ENCODE measurements at places on chromosomes 7 and 10.

GRCh38 chr10:1422275-1422674, 315.1 kb downstream of the ADARB2 start:
- DNase-seq: no peak

DNA sequence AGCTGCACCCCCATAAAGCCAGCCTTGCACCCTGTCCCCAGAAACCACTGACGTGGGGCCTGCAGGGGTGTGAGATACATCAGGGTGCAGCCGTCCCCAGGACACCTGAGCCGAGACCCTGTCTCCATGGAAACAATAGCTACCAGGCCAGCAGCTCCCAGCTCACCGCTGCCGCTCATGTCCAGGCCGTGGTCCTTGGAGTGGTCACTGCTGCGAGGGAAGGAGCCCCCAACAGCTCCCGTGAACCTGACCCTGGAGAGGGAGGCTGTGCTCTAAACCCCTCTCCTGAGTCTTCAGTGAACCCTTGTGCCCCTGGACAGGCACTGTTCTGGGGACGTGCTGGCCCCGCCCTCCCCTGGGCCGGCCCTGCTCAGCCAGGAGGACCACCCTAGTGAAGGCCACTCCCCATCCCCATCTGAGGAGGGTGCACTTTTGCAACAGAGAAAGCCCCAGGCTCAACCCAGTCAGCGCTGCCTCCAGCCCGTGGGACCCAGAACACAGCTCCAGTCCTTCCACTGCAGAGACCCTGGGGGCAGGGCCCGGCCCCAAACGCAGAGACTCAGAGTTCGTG, 19.6 kb upstream of the INPP5A start:
- DNase-seq: no peak

DNA sequence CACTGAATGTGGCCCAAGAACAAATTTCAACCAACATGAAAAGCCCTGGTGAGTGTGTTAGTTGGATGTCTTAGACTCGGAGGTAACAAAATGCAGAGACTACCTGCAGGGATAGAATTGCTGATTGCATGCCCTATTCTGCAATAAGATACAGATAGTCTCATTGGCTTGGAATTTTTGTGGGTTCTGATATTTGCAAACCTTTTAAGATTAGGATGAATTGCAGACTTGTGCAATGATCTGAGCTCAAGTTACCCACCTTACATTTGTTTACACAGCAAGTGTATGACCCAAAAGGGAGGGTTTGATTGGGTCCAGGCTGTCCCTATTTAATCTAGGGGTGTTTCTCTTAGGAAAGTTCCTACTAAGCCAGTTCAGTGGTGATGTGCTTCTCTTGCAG, 45.4 kb downstream of the GPR37 start:
- DNase-seq: no peak

- no peak for DNase-seq
Observed at GRCh38 chr7:131131746-131132431, 195.8 kb upstream of the MKLN1 start.

GRCh38 chr7:2908103-2908683, 64.1 kb upstream of the GNA12 start:
- no peak for DNase-seq

DNA sequence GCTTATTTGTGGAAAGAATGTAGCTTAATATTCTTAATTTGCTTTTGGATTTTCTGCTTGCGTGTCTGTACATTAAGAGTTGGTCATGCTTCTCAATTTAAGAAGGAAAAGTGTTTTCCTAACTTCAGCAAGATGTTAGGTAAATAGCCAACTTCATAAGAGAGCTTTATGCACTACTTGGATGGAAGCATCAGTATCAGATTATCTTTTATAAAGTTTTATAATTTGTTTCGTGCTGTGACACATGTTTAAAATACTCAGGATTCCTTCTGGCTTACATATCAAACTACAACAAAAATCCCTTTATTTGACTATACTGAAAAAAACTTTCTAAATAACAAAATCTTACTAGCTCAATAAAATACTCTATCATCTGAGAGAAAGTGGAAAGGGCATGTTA, 34.8 kb upstream of the AGR2 start:
- no peak for DNase-seq

DNA sequence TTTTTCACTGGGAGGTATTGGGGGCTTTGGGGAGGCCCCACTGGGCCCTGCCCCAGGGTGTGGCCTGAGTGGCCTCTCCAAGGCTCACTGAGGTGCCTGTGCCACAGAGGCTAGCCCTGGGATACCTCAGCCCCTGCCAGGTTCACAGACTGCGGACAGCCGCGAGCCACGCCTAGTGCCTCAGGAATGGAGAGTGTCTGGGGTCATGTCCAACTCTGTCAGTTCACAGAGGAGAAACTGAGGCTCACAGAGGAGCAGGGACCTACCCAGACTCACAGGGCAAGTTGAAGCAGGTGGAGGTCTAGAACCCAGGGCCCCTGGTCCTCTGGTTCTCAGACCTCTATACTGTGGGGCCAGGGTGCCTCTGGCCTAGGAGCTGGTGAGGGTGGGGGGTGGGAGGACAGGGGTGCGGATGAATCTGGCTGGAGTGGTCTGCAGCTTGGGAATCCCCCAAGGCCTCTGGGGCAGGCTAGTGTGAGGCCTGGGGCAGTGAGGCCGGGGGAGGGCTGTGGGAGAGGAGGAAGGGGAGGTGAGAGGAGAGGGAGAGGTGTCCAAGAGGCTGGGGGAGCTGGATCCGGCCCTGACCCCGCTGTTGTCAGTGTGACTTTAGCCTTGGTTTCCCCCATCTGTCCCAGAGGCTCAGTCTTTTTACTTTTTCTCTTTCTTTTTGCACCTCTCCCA, 20.0 kb downstream of the NEURL1 start:
- no peak for DNase-seq

DNA sequence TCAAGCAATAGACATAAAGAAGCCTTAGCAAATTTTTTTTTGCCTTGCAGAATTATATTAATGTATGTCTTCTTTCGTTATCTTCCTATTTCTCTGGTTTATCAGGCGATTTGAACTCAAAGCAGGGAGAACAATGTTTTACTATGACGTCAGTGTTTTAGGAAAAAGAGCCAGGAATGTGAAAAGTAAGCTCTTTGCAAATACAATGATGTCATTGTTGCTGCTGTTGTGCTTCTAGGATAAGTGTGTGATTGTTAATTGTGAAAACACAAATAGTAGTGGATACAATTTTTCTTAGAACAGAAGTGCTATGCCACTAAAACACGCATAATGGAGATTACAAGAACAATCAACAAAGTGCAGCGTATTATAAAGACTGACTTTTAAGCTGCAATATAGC, 9.5 kb upstream of the AUTS2 start:
- no peak for DNase-seq

DNA sequence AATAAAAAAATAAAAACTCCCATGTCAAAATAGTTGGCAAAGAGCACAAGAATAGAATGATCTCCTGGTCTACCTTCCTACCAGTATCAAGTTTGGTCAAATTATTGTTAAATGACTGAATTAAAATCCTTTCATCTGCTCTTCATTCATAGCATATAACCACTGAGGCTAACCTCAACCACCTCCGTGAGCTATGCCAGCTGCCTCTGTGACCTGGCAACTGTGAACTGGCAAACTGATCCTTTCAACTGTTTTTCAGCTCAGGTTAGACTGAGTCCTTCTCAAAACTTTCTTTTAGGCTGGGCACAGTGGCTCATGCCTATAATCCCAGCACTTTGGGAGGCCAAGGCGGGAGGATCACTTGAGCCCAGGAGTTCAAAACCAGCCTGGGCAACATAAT, 36.1 kb downstream of the NUDCD3 start:
- DNase-seq: no peak

DNA sequence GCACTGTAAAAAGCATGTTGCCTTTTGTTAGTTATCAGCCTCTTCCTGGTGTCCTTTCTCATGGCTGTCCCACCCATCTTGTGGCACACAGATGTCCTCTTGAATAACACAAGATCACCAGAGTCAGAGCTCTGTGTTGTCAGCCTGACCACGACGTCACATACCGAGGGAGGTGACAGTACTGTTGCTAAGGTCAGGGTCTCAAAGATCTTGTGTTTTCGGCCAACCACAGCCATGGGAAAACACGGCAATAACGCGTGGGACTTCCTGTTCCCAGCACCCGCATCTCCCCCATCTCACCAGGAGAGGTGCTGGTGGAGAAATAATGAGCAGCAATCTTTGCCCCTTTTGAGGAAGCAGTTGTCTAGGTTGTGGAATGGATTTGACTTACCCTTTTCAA, 40.4 kb downstream of the NPVF start:
- no peak for DNase-seq

DNA sequence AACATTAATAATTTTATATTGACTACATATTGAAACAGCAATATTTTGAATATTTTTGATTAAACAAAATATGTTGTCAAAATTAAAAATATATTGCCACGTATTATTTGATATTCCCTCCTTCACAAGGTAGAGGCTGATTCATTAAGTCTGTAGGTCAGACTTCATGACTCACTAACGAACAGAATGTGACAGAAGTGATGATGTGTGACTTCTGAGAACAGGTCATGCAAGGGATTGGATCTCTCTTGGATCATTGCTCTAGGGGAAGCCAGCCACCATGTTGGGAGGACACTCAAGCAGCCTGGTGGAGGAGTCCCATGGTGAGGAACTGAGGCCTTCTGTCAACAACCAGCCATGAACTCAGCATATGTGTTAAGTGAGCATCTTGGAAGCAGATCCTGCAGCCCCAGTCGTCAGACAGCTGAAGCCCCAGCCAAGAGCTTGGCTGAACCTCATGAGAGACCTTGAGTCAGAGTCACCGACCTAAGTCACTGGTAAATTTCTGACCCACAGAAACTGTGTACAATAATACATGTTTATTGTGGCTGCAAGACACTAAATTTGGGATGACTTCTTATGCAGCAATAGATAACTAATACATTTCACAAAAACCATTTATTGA, 66.6 kb downstream of the HTR5A start:
- no peak for DNase-seq

GRCh38 chr10:44860811-44861736, 50.1 kb upstream of the TMEM72 start:
- DNase-seq: no peak

DNA sequence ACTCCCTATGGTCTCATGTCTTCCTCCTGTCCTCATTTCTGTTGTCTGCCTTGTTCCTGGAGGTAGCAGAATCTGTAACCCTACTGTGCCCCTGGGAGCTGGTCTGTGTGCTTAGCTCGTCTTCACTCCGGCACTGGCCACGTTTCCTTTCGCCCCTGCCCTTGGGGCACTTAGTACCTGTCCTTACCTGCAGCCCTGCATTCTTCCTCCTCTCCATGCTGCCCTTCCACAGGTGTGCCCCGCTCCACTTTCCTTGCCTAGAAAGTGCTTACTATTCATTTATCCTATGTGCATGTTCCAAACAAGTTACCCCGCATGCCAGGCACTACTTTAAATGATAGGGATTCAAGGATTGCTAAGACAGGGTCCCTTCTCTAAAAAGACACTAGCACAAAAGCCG, 199.9 kb upstream of the ZMIZ1 start:
- DNase-seq: no peak

- no peak for DNase-seq
Observed at GRCh38 chr10:642186-642890, 47.1 kb downstream of the DIP2C start.

DNA sequence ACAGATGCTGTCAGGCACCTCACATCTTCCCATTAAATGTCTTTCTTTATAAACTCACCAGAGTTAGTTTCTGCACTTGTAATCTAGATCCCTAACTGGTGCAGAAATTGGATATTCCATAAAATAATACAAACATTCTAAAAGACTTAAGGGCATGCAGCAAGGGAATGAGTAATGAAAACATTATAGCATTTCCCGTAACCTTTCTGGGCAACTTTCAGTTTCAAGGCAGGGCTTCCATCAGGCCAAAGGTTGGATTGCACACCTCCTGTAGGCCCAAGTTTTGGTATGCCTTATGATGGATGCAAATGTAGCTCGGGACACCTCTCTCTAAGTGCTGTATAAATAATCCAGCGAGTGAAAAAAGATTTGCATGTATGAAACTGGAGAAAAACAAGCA, 129.9 kb upstream of the LYZL2 start:
- no peak for DNase-seq

- no peak for DNase-seq
Observed at GRCh38 chr7:94741179-94741578, 85.2 kb upstream of the SGCE start.

- no peak for DNase-seq
Observed at GRCh38 chr7:77469927-77470326, 53.8 kb upstream of the GSAP start.

GRCh38 chr7:128459394-128459878, 3.8 kb downstream of the HILPDA start:
- DNase-seq: no peak

- no peak for DNase-seq
Observed at GRCh38 chr10:31368724-31369123, 49.7 kb downstream of the ZEB1 start.

DNA sequence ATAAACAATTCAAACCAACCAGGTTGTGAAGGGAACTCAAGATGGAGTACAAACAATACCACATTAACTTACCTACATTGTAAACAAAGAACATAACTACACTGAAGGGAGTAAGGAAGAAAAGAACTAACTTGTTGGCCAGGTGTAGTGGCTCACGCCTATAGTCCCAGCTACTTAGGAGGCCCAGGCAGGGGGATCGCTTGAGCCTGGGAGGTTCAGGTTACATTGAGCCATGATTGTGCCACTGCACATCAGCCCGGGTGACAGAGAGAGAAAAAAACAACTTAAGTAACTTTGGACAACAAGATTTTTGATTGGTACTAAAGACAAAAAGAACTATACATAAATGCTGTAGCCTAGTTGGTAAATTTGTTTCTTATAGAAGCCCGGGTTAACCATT, 68.8 kb downstream of the TRIL start:
- DNase-seq: no peak

DNA sequence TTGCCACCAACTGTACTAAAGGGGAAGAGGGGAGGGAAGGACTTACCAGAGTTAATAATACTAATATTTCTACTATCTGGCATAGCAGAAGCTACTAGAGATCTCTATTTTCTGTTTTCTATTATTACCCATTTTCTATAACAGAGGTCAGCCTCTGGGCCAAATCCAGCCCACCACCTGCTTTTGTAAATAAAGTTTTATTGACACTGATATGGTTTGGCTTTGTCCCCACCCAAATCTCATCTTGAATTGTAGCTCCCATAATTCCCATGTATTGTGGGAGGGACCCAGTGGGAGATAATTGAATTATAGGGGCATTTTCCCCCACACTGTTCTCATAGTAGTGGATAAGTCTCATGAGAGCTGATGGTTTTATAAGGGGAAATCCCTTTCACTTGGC, 45.9 kb upstream of the CUL1 start:
- DNase-seq: no peak

GRCh38 chr10:128083191-128083895, 42.9 kb downstream of the MKI67 start:
- no peak for DNase-seq

- no peak for DNase-seq
Observed at GRCh38 chr7:12859761-12860160, 172.3 kb downstream of the ARL4A start.

- DNase-seq: no peak
Observed at GRCh38 chr7:152641384-152641783, 34.6 kb downstream of the XRCC2 start.

GRCh38 chr7:120742372-120742771, 115.6 kb downstream of the TSPAN12 start:
- DNase-seq: no peak

All from keratinocyte (primary cell).